ENCODE measurements at places on chromosomes 7 and 10.

- no peak for DNase-seq
These were observed 17.8 kb downstream of the SGMS1 start for GRCh38 chr10:50605951-50606270.

- DNase-seq: no peak
These were observed 5.6 kb downstream of the HTRA1 start for GRCh38 chr10:122466951-122467381.

- no peak for DNase-seq
These were observed 73.1 kb downstream of the CLIP2 start for GRCh38 chr7:74362266-74362665.

GRCh38 chr7:23474829-23475575 is 4.7 kb upstream of the IGF2BP3 start:
- no peak for DNase-seq

- peak; percentile 47 for DNase-seq
These were observed 10.5 kb upstream of the ANKRD61 start for GRCh38 chr7:6020371-6021286.

GRCh38 chr10:73881221-73881919 is 7.0 kb upstream of the CAMK2G start:
- no peak for DNase-seq

DNA sequence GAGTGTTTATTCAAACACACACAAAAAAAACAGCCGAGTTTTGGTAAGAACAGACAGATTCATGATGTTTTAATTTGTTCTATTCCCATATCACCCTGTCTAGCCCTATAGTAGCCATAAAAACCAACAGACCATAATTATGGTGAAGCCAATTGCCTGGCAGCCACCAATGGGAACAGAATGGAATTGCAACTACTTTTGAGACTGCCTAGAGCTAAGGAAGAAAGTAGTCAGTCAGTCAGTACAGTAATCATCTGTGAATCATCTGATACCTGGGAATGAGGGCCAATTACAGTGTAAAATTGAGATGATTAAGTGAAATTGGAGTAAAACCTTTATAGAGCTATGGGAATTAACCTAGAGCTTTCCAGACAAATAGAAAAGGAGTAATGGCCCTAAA is 952.7 kb upstream of the KCND2 start:
- DNase-seq: no peak

DNA sequence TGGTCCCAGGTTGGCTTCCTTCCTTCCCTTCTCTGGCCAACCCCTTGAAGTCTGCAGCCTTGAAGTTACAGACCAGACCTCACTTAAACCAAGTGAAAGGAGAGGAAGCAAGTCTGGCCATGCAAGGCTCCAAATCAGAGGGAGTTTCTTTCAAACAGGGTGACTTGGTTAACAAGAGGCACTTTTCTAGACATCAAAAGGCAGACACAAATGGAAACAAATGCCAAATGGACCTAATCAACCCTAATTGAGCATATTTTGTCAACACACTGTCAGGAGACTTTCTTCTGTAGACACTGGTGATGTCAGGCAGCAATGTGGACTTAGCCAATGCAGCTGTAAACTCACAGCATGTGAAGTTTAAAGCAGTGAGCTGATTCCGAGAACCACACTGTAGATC is 282.7 kb upstream of the FZD8 start:
- peak; percentile 47 for DNase-seq

DNA sequence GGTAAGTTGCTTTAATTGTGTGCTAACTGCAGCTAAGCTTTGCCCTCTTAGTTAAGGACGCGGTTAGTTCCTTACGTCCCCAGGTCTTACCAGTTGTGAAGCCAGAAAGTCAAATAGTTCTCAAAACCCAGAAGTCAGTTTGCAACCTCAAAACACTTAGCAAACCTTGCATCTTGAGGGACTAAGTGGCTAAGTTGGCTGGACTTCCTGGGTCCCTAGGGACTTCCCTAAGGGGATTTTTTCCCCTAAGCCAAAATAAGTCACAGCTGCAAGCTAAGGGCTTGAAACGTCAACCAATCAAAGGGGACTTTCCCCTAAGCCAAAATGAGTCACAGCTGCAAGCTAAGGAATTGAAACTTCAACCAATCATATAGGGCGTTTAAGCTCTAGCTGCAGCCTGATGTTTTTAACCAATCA is 36.2 kb upstream of the HECW1 start:
- no peak for DNase-seq

GRCh38 chr7:30278376-30278775 is 6.0 kb upstream of the ZNRF2 start:
- peak; percentile 21 for DNase-seq

- no peak for DNase-seq
These were observed 180.0 kb downstream of the BTAF1 start for GRCh38 chr10:92103376-92104090.

- no peak for DNase-seq
These were observed 652 bp upstream of the VPS26A start for GRCh38 chr10:69123306-69123746.

DNA sequence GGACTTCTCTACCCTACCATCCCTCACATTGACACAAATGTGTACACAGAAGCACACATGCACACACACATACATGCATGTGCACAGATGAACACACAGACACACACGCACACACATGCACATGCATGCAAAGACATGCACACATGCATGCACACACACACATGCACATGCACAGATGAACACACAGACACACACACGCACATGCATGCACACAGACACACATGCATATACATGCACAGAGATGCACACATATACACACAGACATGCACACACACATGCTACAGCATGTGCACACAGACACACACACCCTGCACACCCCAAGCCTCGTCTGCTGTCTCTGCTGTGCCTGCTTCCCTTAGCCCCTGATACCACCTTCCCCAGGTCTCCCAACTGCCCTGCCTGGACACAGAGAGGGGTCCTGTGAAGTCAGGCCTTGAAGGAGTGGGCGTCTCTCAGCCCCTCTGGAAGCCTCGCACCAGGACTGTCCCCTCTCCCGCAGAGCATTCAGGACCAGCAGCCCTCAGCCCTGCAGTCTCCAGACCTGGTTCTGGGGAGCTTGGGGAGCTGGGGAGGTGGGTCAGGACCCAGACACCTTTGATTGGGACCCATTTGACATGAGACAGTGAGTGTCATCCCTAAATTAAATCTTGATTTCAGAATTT is 181.8 kb downstream of the DNAJB6 start:
- no peak for DNase-seq
